ENCODE measurements at places on chromosomes 12 and 14.

GRCh38 chr12:87234898-87235297 lies 794.3 kb downstream of the C12orf50 start:
- DNase-seq, result no peak

- DNase-seq, result no peak
Measured at GRCh38 chr12:110329710-110330109, 48.7 kb downstream of the ATP2A2 start.

GRCh38 chr12:45898094-45898493 lies 92.3 kb downstream of the SCAF11 start:
- DNase-seq, result no peak

GRCh38 chr14:65382586-65382985 lies 29.9 kb upstream of the FUT8 start:
- DNase-seq, result no peak

- DNase-seq, result peak; percentile 99
Measured at GRCh38 chr12:47207340-47207717, 127.6 kb upstream of the AMIGO2 start.

GRCh38 chr14:77098529-77099353 lies 683 bp downstream of the CIPC start:
- peak; percentile 32 for DNase-seq

- peak; percentile 97 for DNase-seq
Measured at GRCh38 chr12:107093417-107094182, at the start of gene CRY1. TSS of gene CRY1 (minus strand) at chr12:107093549. CDS start at chr12:107092961, 588 bp downstream.

GRCh38 chr14:101191721-101192660 lies 288.5 kb upstream of the RTL1 start:
- no peak for DNase-seq

GRCh38 chr12:52686063-52686462 lies 5.9 kb upstream of the KRT1 start:
- DNase-seq, result no peak

DNA sequence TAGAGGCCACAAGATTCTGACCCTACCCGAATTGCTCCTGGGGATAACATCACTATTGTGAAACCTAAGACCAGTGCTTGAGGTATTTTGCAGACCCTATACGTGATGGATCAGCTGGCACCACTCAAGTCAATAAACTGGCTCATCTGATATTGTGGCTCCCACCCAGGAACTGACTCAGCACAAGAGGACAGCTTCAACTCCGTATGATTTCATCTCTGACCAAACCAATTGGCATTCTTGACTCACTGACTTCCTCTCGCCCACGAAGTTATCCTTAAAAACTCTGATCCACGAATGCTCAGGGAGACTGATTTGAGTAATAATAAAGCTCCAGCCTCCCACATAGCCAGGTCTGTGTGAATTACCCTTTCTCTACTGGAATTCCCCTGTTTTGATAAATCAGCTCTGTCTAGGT lies 1036.1 kb upstream of the TMEM132C start:
- no peak for DNase-seq

DNA sequence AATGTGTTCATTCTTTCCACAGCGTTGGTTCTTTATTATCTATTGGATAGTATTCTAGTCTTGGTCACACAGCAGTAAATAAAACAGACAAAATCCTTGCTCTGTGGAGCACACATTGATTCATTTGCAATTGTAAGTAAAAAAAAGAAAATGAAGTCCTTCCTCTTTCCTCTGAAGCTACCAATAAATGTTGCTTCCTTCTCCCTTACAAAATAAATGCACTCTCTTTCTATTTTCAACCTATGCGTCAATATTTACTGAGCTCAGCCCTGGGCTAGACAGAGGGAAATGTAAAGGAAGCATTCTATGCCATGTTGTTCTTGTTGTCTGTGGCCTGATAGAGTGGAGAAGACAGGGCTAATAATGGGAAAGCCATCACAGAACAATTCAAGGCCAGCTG lies 2.9 kb downstream of the ABHD12B start:
- DNase-seq, result no peak

GRCh38 chr12:90027889-90028634 lies 319.4 kb upstream of the ATP2B1 start:
- no peak for DNase-seq

DNA sequence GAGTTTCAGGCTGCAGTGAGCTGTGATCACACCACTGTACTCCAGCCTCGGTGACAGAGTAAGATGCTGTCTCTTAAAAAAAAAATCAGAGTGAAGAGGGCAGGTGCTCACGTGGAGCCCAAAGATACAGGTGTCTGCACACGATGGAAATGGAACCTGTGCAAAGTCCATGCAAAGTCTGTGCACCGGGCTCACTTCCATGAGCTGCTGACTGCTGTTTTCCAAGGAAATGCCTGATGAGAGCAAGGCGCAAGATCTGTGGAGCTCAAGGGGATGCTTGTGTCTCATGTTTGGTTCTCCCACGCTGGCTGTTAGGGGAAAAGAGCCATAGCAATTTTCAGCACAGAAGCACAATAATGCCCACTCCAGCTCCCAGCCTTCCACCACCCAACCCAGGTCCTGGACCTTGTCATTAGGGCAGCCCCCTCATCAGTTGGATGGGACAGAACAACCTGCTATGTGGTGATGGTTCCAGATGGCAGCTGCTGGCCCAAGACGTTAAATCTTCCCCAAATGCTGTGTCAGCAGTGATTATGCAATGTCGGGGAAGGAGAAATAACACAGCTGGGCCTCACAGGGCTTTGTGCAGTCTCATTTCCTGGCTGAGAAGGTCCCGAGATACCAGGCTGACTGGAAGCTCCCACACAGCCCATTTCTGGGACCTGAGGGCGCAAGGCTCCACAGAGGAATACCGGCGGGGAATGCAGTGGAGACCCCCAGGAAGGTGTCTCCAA lies 27.9 kb upstream of the DICER1 start:
- peak; percentile 86 for DNase-seq

DNA sequence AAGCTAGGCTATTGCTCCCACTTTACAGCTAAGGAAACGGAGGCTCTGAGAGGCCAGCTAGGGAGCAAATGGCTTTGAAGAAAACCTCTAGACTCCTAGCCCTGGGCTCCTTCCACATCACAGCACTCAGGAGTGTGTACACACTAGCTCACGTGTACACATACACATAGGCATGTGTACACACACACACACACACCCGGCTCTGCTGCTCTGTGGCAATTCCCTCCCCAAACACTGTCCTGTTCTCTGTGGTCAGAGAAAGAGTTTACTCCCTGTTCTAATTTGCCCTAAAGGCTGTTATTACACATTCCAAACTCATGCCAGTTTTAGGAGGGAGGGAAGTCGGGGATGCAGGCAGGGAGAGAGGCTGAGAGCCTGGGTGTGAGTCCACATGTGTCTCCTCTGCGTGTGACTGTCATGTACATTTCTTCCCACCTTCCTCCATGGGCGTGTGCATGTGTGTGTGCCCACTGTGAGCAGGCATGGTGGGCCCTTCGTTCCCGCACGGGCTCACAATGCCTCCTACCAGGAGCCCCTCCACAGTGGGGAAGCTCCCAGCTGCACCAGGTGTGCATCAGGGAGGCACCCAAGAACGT lies 14.2 kb downstream of the TRPV4 start:
- DNase-seq, result no peak

DNA sequence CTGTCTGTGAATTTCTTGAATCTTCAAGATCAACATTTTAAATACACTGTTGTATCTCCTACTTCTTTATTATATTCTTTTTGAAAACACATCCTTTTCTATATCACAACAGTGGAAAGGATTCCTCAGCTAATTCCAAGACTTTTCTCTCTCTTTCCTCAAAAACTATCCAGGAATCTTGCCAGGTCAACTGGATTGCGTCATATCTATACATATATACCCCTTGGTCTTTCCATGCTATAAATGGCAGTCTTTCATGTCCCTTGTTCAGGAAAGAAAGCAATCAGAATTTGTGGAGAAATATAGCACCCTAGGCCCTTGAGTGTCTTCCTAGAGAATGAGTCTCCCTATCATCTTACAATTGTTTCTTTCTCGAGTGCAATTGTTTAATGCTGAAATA lies 149.0 kb downstream of the KCNA5 start:
- DNase-seq, result no peak

DNA sequence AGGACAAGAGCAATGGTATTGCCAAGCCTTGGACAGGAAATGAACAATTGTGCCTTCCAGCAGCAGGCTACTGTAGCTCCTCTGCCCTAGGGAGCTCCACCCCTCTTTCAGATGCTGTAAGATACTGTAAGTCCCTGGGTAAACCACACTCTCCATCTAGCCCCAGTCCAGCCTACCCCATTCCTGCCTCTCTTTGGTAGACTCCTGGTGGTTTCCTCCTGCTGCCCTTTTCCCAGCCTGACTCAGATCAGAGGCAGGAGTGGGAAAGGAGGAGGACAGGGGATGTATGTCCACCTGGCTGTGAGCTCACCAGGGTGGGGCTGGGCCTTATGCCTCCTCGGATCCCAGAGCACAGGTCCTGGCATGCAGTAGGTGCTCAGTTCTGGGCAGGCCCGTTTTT lies 174.6 kb downstream of the ESRRB start:
- DNase-seq, result peak; percentile 5

DNA sequence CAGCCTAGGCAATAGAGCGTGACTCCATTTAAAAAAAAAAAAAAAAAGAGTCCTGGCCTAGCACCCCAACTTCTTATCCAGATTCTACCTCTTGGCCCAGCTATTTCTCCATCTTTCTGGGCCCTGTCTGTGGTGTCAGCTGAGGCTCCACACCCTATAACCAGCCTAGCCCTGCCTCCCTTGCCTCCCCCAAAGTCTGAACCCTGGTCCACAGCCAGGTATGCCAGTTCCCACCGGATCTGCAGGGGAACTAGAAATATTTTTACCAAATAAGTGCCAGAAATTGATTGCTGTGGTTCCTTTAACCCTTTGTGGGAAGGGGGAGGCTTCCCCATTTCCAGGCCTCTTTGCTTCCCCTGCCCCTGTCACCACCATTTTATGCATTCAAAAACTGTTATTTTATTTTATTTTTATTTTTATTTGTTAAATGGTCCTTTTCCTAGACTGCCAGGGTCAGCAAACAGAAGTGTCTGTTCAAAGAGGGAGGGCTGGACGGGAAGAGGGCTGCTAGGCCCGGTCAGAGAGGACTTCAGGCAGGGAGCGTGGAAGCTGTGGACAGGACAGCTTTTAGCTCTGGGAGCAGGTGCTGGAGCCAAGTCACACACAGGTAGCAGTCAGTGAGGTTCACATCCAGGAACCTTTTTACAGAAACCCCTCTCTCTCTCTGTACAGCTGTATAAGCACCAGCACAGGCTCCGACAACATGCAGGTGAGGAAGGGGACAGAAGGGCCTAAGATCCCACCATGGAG lies 23.2 kb downstream of the TTC9 start:
- no peak for DNase-seq

Data from hematopoietic multipotent progenitor cell treated with erythropoietin and hydrocortisone succinate and interleukin-3 and kit ligand, for 6 days (in vitro differentiated cells).